ENCODE measurements at places on chromosomes 12 and 14.
A peak's percentile ranks its signal among the peaks of the same experiment; 100 is the strongest.

DNA sequence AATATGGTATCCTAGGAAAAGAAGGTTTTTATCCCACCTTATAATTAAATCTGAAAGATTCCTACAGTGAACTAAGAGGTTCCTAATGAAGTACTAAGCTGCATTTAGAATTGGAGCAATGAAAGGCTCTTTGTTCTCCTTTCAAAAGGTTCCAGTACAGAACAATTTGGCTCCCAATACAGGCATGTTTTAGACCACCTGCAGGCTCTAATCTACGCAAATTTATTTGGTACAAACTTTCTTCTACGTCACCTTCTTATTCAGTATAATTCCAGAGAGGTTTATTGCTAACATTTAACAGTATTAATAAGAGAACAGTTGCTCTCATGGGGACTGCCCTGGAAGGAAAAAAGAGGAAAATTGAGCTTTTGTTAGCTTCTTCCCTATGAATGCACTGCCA lies 37.6 kb upstream of the SLCO1C1 start:
- no peak for DNase-seq

- DNase-seq, result peak; percentile 82
Measured at GRCh38 chr12:39619316-39619659, 315 bp downstream of the ABCD2 start.

DNA sequence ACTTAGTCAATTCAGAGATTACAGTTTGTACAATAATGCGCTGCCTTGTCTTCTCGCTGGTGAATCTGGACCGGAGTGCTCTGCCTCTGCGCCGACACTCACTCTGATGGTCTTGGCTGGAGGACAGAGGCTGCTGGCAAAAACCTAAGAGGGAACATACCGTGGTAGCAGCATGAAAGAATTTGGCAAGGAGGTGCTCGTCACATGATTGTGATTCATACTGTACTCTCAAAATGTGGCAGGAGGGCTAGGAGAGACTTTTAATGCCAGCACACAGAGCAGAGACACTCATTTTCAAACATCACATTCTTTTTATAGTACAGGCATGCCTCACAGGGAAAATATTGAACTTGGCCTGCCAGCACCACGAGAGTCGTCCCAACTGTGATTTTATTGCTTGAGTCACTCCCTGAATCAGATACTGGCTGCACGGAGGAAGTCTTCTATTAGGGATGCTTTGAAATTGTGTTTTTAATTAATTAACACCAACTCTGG lies 67.8 kb downstream of the HMGA2 start:
- DNase-seq, result peak; percentile 78

DNA sequence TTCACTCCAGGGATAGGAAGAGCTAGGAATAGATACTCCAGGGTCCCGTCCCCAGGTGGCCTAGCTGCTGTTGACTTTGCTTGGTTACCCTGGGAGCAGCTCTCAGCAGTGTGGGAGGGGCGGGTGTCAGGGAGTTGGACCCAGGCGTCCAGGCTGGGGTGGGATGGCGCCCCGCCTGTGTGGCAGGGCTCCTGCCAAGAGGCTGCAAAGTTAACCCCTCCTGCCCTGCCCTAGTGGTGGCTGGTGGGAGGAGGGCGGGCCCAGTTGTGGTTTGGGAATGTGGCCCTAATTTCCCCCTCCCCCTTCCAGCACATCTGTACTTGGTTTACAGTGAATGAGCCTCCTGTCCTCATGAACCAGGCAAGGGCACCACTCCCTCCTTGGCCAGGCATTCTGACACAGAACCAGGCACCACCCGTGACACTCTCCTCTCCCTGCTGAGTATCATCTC lies 1.7 kb upstream of the RARG start:
- no peak for DNase-seq

GRCh38 chr14:61351477-61351876 lies 30.1 kb downstream of the PRKCH start:
- DNase-seq, result no peak

- peak; percentile 32 for DNase-seq
Measured at GRCh38 chr14:21913759-21914158, 240.1 kb upstream of the OR4E1 start.

DNA sequence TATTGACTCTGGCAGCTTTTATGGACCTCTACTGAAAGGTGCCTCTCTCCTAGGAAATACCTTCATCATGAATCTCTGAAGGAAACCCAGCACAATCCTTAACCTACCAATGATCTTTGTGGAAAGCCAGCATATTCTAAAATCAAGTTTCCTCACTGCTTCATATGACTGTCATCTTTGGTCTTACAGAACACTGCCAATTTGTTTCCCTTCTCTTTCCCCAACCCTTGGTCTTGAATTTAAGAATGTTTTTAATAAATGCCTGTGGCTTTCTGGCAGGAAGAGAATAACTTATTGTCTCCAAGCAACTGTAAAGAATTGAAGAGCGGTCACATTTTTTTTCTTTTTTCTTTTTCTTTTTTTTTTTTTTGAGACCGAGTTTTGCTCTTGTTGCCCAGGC lies 427.6 kb downstream of the IPO8 start:
- DNase-seq, result no peak

DNA sequence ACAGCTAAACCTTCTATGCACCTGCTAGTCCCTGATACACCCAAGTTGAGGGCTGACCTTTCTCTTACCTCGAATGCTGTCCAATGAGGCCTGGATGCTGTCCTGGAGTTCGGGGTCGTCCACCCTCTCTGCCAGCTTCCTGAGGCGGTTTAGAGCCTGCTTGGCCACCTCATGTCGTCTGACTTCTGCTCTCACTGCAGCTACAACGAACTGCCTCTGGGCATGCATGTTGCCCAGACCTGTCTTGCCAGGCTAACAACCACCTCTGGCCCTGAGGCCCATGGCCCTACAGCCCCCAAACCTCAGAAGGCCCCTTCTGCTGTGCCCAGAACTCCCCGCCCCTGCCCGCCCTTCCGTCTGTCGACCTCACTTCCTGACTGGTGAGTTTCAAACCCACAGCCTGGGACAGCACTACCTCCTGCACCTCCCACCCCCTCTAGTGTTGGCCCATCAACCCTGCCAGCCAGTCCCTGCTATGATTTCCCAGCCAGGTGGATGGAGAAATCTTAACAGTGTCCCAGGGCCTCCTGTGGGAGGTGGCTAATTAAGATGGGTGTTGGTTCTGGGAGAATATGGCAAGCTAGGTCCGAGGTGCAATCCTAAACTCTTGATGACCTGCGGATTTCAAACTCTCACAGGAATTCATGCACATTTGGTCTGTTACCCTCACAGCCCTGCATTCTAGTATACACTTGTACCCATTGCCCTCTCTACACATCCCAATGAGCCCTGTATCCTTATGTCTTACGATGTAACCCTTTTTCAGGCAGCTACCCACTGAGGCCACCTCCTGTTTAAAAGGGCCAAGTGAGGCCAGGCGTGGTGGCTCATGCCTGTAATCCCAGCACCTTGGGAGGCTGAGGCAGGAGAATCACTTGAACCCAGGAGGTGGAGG lies 2.7 kb upstream of the TSPAN31 start:
- no peak for DNase-seq

GRCh38 chr12:56338308-56339157 lies at the start of gene IL23A:
IL23A (plus strand) TSS chr12:56338884; CDS start chr12:56339045, 161 bp downstream.
- no peak for DNase-seq

GRCh38 chr12:12818701-12819100 lies 5.6 kb downstream of the DDX47 start:
- DNase-seq, result no peak

- DNase-seq, result no peak
Measured at GRCh38 chr12:110286623-110287022, 5.6 kb downstream of the ATP2A2 start.

- no peak for DNase-seq
Measured at GRCh38 chr12:132700212-132700822, 10.3 kb upstream of the PGAM5 start.

DNA sequence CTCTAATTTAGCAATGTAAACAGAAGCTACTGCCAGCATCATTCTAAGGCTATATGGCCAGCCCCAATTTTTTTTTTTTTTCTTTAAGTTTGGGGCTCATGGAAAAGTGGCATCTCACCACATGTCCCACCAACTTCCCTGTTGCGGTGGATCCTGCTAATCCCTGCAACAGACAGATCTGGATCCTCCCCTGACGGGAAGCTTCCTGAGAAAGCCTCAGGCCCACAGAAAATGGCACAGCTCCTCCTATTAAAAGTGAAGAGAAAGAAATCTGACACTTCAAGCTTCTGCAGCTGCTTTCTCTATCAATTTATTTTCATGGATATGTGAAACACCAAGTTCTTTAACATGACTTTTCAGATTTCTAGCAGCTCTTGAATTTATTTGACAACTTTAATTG lies 433.8 kb upstream of the DCN start:
- no peak for DNase-seq

DNA sequence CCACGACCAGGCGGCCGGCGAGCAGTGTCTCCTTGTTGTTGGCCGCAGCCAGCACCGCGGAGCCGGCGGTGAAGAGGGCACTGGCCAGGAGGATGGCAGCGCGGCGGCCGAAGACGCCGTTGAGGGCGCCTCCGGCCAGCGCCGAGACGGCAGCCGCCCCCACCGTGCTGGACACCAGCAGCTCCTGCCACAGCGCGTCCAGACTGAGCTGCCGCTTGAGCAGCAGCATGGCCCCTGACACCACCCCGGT lies 691 bp downstream of the SLC2A13 start:
- no peak for DNase-seq

DNA sequence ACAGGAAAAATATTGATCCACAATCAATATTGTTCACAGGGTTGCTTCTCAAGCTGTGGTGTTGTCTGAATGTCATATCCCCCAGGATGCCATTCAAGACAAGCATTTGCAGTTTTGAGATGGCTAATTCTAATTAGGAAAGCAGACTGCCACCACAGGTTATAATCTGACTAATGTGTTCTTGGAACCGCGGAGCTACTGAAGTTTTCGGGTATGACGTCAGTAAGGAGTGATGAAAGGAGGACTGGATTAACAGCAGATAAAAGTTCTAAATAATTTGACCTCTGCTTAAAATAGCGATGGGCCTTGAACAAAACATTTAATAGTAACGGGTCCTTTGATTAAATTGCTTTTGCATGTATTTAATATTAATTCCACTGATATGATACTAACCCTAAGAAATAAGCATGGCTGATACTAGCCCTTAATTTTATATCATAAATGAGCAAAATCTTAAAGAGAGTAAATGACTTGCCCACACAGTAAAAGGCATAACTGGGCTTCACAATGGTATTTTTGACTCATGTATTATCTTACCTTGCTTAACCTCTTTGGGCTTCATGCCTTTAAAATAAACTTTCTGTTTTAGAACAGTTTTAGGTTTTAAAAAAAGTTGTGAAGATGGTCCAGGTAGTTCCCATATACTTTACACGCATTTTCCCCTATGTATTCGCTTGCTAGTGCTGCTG lies 50.3 kb downstream of the TSHR start:
- DNase-seq, result no peak

- DNase-seq, result no peak
Measured at GRCh38 chr14:54854181-54854580, 48.4 kb downstream of the GCH1 start.

Data from NCI-H446 treated with DMSO at 0.1 percent for 48 hours (cell line).